ENCODE measurements at places on chromosomes 6 and 20. TPM values are rescaled to one million over a fixed set of nuclear protein-coding genes. Genes with fewer than 3 reads are reported as not detected.

- no peak for DNase-seq
Observed at GRCh38 chr6:17042422-17043147, 59.3 kb upstream of the STMND1 start.

DNA sequence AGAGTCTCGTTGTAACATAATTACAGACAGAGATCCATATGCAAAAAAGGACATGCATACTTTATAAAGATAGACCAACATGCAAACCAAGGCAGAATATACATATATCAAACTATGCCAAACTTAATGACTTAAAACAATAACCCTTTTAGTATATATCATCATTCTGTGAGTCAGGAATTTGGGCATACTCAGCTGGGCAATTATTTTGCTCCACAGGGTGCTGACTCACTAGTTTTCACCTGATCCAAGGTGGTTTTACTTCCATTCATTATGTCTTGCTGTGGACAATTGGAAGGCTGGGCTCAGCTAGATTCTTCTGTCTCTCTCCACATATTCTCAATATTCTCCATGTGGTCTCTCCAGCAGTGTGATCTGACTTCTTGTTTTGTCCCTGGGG, 41.2 kb upstream of the RNF146 start:
- DNase-seq: no peak

Gene HAO1
- not detected for total RNA-seq

DNA sequence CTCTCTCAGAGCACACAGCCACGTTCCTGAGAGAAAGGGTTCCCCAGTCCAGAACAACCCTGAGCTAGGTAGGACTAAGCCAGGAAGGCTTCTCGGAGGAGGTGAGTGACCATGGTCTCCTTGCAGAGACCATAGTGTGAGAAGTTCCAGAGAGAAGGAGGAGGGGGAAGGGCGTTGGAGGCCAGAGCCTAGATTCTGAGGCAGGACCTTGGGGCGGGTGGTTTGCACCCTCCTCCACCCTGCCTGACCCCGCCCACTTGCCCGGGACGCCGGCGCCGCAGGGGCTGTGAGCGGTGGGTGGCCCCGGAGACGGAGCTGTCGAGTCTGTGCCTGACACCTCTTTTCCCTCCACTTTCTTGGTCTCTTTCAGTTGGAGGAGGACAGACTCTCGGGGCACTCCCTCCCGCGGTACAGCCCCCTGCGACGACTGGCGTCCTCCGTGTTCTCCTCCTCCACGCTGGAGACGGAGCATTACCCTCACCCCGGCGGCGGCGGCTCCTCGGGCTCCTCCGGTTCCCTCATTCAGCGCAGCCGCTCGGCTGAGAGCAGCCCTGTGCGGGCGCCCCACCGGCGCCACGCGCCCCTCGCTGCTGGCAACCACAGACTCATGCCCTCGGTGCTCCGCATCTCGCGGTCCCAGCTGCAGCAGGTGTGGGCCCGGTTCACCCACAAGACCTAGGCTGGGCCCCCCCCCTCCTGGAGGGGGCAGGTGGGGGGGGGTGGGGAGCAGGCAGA, 26.2 kb downstream of the TTBK1 start:
- DNase-seq: no peak

Gene ZNF133
- total RNA-seq: 12.4 TPM

- DNase-seq: no peak
Observed at GRCh38 chr20:38859070-38859690, 53.7 kb downstream of the PPP1R16B start.

GRCh38 chr6:91718198-91718597, 1131.3 kb upstream of the MAP3K7 start:
- no peak for DNase-seq

DNA sequence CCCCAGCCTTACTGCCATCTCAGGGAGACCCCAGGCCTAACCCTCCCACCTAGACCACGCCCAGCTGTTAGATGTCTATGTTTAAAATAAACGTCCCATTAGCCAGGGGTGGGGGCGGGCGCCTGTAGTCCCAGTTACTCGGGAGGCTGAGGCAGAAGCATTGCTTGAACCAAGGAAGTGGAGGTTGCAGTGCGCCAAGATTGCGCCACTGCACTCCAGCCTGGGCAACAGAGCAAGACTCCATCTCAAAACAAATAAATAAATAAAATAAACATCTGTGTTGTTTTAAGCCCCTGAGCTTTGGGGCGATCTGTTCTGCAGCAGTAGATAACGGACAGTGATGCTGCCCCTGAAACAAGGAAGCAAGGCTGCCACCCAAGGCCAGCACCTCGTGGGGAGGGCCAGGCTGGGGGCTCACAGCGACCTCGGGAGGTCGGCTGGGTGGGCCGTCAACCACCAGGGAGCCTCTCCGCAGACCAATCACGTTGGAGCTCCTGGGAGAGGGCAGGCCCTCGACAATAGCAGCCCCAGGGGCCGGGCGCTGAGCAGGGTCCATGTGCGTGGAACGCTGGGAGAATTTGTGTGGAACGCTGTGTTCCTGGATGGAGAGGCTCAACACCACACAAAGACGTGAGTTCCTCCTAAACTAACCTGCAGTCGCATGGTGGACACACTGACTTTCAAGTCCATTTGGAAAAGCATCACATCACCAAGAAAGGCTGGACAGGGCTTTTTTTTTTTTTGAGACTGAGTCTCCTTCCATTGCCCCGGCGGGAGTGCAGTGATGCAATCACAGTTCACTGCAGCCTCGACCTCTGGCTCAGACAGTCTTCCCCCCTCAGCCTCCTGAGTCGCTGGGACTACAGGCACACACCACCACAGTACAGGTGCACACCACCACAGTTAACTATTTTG, 1.0 kb upstream of the HELZ2 start:
- no peak for DNase-seq

GRCh38 chr6:36851149-36851614, 11.9 kb upstream of the CPNE5 start:
- DNase-seq: peak; percentile 64

GRCh38 chr20:45017857-45018256, 51.5 kb downstream of the STK4 start:
- DNase-seq: no peak

DNA sequence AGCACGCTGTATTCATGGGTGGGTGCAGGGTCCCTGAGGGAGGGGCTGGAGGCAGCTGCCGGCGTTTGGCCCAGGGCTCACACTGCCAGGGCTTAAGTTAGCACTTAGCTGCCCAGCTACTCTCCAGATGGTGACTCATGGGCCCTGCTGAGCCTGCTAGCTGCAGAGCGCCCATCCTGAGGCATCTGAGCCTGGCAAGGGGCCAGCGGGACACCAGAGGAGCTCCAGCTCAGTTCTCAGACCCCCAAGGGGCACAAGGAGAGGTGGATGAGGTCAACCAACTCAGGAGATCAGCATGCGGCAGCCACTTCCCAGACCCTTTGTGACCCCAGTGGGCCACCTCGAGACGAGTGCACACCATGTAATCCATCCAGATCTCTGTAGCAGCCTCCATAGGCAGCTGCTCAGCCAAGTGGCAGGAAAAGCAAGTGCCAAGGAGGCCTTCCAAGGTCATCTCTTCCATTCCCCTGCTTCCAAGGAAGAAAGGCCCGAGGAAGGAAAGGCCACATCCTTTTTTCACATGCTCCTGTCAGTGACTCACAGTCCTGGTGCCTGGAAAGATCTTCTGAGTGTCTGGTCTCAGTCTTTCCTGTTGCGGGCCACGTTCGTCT, 35.3 kb downstream of the FOXP4 start:
- no peak for DNase-seq

DNA sequence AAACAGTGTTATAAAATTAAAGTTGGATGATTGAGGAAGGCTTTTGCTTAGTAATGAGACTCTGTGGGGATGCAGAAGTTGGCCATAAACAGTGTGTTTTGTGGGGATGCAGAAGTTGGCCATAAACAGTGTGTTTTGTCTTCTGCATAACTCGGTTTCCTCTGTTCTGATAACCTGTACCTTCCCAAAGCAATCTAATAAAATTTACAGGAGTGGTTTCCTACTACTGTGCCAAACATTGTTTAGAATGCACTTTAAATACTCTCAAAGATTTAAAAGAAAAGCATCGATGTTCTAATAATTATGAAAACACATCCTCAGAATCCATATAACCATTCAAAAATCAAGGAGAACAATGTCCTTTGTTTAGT, 36.9 kb upstream of the SIRT5 start:
- no peak for DNase-seq

DNA sequence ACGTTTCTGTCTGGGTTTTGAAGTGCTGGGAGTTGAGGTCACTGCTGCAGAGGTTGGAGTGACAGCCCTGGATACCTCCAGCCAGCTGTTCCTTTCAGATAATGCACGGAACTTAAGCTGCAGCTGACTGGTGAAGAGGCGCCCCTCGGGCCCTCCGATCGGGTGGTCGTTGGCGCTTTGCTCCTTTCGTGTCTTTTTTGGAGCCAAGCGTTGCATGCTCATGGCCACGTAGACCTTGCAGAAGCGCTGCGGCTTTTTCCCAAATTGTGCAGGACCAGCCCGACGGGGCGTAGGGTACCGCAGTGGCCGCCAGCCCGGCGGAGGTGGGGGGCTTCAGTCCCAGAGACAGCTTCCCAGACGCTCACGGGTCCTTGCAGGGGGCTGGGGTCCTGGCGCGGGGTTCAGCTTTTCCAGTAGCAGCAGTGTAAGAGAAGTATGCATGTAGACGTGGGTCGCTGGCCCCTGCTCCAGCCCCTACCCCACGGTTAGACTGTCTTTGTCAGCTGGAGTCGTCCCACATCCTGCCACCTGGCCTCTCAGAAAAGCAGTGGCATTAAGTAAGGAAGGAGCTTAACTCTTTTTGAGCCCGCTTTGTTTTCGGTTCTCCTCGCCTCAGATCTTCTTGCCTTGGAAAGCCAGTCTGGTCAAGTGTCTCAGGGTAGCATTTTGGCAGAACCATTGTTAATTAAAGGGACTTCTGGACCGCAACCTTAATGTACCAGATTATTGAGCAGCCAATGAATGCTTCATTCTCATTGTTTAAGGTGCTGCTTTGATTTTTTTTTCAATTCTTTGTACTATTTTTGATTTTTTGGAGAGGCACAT, 838 bp downstream of the TNFAIP3 start:
- no peak for DNase-seq

Gene LST1
- total RNA-seq: 0.87 TPM

- peak; percentile 58 for DNase-seq
Observed at GRCh38 chr6:166736634-166737033, 109.6 kb upstream of the RPS6KA2 start.

Gene STX11
- total RNA-seq: 16.0 TPM

DNA sequence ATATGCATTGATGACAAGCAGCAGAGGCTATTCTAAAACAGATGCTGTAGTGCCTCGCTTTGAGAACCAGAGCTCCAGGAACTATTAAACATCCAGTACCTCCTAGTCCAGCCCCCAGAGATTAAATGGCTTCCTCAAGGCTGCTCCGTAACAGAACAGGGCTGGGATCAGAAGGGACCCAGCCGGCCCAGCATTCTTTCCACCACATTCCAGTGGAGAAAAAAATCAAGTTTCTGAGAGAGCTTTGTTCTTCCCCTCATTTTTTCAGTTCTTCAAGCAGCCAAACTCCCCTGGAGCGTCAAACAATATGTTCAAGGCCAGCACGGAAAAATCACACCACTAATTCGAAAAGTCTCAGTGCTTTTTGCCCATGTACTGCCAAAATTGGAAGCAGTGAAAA, 5.8 kb upstream of the STMND1 start:
- no peak for DNase-seq

DNA sequence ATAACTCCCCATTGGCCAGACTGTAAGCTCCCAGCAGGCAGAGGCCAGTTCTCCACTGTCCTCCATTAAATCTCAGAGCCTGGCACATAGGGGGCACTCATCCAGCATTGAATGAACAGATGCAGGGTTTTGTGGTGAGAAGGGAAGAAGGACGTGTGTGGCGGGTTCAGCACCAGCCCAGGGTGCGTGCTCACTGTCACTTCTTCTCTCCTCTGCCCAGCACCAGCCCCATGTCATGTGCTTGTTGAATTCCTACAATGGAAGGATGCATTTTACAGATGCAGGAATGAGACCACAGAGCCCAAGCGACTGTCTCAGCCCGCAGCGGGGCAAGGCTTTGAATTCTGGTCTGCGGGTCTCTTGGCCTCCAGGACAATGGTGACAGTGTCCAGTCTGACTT, 149.9 kb downstream of the CEBPB start:
- DNase-seq: no peak

Gene RPS6KA2
- total RNA-seq: 249 TPM

- no peak for DNase-seq
Observed at GRCh38 chr6:105892577-105893262, 193.4 kb upstream of the PRDM1 start.

Gene EIF2S2
- 80.2 TPM for total RNA-seq

Gene RHAG
- total RNA-seq: not detected

DNA sequence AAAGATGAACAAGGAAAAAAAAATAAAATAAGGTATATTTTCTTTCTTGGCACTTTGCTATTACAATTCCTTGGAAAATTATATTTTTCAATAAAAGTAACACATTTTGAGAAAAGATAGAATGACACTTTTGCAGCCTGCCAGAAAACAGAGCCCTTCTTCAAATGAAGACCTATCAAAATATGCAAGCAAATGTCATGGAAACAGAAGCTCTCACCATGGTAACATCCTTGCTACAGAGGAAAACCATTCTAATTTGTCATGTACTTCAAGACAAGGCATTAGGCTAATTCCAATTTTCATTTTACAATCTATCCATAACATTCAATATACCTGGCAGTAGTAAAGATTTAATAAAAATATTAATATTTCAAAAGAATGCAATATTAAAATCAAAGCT, 177.9 kb downstream of the RNGTT start:
- no peak for DNase-seq

DNA sequence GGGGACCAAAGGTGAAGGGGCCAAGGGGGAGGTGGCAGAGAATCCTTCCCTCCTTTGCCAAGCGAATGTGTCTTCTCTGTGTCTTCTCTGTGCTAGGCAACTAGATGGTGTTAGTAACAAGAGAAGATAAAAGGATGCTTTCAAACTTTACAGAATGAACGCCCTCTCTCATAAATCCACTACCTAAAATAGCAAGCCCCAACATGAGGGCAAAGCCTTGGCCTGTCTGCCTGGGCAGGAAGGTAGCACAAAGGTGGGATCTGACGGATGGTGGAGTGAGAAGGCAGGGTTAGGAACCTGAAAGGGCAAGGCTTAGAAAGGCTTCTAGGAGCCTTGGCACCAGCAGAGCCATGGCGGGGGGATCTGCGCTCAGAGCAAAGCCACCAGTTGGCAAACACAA, 13.6 kb upstream of the TGM3 start:
- no peak for DNase-seq

DNA sequence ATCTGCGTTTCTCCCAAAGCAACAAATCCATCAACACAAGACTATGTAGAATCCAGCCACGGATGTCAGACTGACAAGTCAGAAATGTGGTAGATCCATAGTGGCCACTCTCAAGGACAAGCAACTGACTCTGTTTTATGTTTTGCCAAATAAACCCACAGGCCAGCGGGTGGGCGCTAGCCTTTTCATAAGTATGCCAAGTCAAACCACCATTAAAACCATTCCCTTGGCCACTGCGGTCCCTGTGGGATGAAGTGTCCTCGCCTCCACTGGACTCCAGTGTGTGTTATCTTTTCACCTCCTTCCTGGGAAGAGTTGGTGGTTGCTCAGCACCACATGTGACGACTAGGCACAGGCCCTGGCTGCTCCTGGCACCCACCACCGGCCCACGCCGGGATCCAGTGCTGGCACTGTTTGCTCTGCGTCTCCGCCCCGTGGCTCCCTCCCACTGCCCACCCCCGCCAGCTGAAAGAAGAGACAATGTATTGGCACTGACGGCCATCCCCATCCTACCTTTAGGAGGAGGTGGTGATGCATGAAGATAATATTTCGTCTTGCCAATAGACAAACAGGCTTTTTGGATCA, 103.4 kb downstream of the FOXC1 start:
- DNase-seq: no peak

- no peak for DNase-seq
Observed at GRCh38 chr20:18144541-18145099, 7.0 kb downstream of the KAT14 start.

Data from glomerular endothelial cell (primary cell).